ENCODE measurements at places on chromosomes 7 and 10.
A peak's percentile ranks its signal among the peaks of the same experiment; 100 is the strongest.

GRCh38 chr7:48130658-48131108, 40.6 kb upstream of the ABCA13 start:
- no peak for DNase-seq

GRCh38 chr7:50282813-50283605, 21.5 kb upstream of the IKZF1 start:
- no peak for DNase-seq

- no peak for DNase-seq
Measured at GRCh38 chr7:78970440-78970916, 483.0 kb downstream of the MAGI2 start.

GRCh38 chr10:107800061-107800460, 635.6 kb upstream of the SORCS1 start:
- DNase-seq: no peak

GRCh38 chr10:73914036-73914435, 3.1 kb downstream of the PLAU start:
- no peak for DNase-seq

GRCh38 chr10:37803269-37803668, 54.1 kb downstream of the ZNF248 start:
- no peak for DNase-seq

DNA sequence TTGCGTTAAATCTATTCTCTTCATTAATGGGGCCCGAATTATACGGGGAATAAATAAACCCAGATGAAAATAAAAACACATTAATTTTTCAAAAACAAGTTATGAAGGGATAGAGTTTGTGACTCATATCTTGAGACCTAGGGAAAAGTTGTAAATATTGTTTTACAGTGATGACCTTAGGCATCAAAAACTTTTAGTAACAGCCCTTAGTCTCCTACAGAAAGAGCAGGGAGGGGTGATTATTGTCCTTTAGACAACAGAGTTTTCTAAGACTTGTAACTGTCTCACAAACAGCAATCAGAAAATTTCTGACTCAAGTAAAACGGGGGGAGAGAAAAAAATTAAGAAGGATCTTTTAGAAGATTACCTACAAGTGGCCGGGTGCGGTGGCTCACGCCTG, 102.7 kb downstream of the COL28A1 start:
- no peak for DNase-seq

GRCh38 chr10:34613491-34613890, 201.6 kb downstream of the PARD3 start:
- DNase-seq: no peak

DNA sequence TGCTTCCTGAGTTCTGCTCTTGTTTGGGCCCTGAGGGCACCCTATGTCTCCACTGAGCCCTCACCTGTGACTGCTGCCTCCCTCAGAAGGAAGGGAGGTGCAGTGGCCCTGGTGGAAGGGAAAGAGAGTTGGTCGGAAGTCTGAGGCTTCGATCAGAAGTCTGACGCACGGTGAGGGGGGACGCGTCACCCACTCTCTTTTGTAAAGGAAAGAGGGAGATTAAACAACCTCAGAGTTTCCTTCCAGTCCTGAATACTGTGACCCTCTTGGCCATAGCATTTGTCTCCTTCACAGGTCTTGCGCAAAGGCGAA, 31.4 kb upstream of the TRIM8 start:
- DNase-seq: peak; percentile 35

DNA sequence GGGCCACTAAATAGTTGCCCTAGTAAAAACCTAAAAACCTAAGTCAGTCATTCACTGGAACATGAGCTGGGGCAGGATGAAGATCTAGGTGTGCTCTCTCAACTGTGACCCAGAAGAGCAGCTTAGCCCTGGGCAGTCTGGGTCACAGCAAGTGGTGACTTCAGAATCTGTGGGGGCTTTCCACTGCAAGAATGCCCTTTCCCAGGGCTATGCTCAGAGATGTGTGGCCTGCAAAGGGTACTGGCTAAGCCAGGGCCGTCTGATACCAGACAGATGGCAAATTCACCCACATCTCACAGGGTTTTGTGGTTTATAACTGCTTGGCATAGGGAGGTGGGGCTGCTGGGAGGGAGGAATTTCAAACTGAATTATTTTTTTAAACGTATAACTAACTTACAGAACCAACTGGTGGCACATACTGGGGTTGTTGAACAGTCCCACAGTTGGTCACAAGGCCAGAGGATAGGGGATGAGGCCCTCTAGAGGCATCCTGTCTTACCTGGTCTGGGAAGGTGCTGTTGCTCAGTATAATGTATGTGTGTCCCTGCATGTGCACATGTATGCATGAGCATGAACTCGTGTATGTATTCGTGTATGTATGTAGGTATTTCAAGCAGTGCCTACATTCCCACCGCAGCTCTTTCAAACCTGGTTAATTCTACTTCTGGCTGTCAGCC, 63.2 kb downstream of the PRPF18 start:
- no peak for DNase-seq

- no peak for DNase-seq
Measured at GRCh38 chr7:64870656-64871055, 32.4 kb upstream of the ZNF273 start.

DNA sequence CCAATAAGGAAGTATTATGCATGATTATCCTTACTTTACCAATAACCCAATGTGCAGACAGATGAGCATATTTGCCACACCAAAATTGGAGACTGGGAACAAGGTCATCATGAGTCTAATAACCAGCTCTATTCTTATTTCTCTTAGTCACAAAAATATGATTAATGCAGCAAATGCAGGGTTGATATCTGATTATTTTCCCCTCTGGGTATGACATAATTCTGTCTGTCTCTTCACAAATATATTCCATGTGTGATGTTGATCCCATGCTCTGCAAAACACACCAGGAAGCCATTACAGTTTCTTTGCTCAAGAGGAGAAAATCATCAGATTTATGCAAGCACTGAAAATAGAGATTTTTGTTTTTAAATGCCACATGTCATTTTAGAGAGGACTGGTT, 196.5 kb upstream of the DGKB start:
- no peak for DNase-seq

All from stimulated activated CD8-positive, alpha-beta memory T cell treated with anti-CD3 and anti-CD28 coated beads, Interleukin-15, amount 100 ng/mL, for 48 hours (primary cell).